ENCODE measurements at places on chromosomes 13 and 19.

DNA sequence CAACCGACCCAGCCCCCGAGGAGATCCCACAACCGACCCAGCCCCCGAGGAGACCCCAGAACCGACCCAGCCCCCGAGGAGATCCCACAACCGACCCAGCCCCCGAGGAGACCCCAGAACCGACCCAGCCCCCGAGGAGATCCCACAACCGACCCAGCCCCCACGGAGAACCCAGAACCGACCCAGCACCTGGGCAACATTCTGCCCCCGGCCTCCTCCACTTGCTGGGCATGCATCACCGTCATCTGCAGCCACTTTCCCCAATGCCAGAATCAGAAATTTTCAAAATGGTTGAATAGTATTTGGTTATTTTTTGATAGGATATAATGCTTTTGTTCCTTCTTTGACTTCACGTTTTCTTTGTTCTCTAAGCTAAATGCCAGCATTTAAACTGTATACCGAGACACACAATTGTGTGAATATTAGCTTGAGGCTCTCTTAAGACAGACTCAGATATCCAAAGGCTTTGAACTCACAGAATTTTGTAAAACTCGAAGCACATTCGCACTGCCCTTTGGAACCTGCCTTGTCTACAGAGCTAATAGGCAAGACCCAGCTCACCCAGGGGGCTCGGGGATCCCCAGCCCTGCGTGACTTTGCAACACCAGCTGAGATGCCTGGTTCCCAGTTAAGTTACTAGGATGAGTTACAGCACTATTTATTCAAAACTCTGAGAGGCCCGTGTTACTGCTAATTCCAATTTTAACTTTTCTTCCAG lies 15.5 kb upstream of the RASA3 start:
- DNase-seq = no peak

DNA sequence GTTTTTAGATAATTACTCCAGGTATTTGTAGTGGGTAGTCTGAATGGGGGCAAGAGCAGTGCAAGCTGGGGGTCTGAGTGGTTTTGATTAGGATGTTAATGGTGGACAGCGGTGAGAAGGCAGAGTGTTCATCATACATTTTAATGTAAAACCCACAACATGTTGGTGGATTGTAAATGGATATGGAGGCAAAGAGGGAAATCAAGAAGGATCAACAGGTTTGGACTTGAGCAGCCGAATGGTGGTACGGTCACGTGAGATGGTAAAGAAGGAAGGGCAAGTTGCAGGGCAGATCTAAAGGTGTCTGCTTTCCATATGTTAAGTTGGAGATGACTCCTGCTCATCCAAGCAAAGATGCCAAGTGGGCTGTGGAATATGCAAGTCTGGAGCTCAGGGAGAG lies 9.5 kb downstream of the ZNF30 start:
- DNase-seq = no peak

GRCh38 chr19:8518536-8518935 lies 4.6 kb upstream of the ZNF414 start:
- no peak for DNase-seq

GRCh38 chr13:20420938-20421337 lies 104.7 kb downstream of the CRYL1 start:
- DNase-seq = no peak

DNA sequence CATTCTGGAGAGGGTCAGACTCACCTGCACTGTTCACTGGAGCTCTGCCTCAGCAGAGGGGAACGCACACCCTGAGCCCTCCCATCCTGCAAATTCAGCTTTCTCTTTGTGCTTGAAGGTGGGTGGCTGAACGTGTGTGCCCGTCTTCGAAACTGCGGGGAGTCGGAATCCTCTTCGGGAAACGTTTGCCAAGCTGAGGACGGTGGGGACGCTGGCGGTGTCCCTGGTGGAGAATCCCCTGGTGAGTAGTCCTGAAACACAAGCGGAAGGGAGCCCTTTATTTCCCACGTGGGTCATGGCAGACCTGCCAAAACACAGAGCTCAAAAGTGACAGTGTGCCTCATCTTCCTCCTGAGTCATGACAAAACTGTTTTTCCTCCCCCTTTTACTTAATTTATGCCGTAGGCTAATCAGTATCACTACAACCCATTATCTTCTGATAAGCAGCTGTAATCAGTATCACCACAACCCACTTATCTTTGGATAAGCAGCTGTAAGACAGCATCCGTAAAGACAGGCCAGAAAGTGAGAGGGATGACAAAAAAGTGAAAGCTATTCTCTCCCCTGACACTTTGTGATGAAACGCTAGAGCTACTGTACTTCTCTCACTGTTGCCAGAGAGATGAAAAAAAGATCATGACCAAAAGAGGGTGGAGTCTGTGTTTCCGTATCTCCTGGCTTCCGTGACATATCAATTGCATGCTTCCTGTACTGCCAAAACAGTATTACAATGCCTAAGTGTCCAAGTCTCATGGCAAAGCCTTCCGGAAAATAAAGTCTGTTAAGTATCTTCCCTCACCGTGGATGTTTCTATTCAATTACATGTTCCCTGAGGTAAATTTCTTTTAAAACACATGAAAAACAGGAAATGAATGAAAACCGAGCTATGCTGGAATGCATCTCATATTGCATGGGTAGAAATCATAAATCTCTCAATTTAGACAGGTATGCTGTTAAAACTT lies 155.5 kb downstream of the TBC1D4 start:
- no peak for DNase-seq

GRCh38 chr19:38773469-38774177 lies at the start of gene LGALS7:
TSS of gene LGALS7 (minus strand) at chr19:38773517. CDS start at chr19:38773492, 25 bp downstream.
- no peak for DNase-seq

GRCh38 chr13:107441279-107441678 lies 774.1 kb downstream of the LIG4 start:
- no peak for DNase-seq
